Activated CD8-positive, alpha-beta T cell treated with anti-CD3 and anti-CD28 coated beads, Interleukin-2, amount 10 ng/mL, durations not matched to agents 7 days and 5 days (primary cell): ENCODE measurements at places on chromosomes 1 and 21. TPM values are rescaled to one million over a fixed set of nuclear protein-coding genes. Genes with fewer than 3 reads are reported as not detected.
A peak's percentile ranks its signal among the peaks of the same experiment; 100 is the strongest.

Gene RYR2
- not detected for total RNA-seq

Gene FCGR3B
- not detected for total RNA-seq

Gene ACTRT2
- not detected for total RNA-seq

Gene SHISAL2A
- total RNA-seq: 8.6 TPM

Gene KCNN3
- not detected for total RNA-seq

Gene IVL
- total RNA-seq: not detected

Gene MPL
- not detected for total RNA-seq

Gene INAVA
- 0.42 TPM for total RNA-seq

Gene AMY2A
- not detected for total RNA-seq

Gene TSPAN2
- total RNA-seq: 0.31 TPM

Gene ASB17
- not detected for total RNA-seq

GRCh38 chr1:54001591-54001990, 16.4 kb downstream of the LDLRAD1 start:
- no peak overlapping the region for H3K4me3 ChIP-seq
- H3K36me3 ChIP-seq: no peaks in the 10 kb centered on the region
- no peak overlapping the region for H3K27ac ChIP-seq
- H3K27me3 ChIP-seq: peaks cover 3% of the 10 kb centered on the region
- H3K4me1 ChIP-seq: no peaks in the 10 kb centered on the region
- DNase-seq: no peak

GRCh38 chr1:61356995-61357394, 274.6 kb downstream of the NFIA start:
- H3K36me3 ChIP-seq: no peaks in the 10 kb centered on the region
- no peak overlapping the region for H3K27ac ChIP-seq
- no peaks in the 10 kb centered on the region for H3K27me3 ChIP-seq

DNA sequence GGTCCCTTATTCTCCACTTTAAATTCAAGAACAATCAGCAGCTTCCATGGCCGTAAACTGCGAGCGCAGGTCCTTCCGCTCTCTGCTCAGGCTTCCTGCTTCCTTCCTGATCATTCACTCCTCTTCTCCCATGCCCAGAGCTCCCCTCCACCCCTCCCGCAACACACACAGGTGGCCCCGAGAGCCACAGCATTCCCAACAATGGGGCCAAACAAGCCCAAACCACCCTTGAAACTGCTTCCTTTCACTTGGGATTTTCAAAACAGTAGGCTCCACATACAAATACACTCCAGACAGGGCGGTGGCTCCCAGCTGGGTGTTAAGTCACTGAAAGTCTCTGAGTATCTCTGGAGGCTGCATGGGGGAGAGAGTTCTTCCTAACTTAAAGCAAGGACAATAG, 11.4 kb downstream of the FAM89A start:
- DNase-seq: no peak
- no peak overlapping the region for H3K4me3 ChIP-seq
- no peak overlapping the region for H3K27ac ChIP-seq
- H3K36me3 ChIP-seq: no peaks in the 10 kb centered on the region
- H3K4me1 ChIP-seq: peaks cover 17% of the 10 kb centered on the region
- H3K27me3 ChIP-seq: no peaks in the 10 kb centered on the region

- no peaks in the 10 kb centered on the region for H3K36me3 ChIP-seq
- H3K4me1 ChIP-seq: no peaks in the 10 kb centered on the region
- no peak for DNase-seq
- H3K27ac ChIP-seq: no peak overlapping the region
- no peak overlapping the region for H3K4me3 ChIP-seq
- H3K27me3 ChIP-seq: no peaks in the 10 kb centered on the region
Observed at GRCh38 chr1:187876775-187877174, 1048.0 kb downstream of the PLA2G4A start.

DNA sequence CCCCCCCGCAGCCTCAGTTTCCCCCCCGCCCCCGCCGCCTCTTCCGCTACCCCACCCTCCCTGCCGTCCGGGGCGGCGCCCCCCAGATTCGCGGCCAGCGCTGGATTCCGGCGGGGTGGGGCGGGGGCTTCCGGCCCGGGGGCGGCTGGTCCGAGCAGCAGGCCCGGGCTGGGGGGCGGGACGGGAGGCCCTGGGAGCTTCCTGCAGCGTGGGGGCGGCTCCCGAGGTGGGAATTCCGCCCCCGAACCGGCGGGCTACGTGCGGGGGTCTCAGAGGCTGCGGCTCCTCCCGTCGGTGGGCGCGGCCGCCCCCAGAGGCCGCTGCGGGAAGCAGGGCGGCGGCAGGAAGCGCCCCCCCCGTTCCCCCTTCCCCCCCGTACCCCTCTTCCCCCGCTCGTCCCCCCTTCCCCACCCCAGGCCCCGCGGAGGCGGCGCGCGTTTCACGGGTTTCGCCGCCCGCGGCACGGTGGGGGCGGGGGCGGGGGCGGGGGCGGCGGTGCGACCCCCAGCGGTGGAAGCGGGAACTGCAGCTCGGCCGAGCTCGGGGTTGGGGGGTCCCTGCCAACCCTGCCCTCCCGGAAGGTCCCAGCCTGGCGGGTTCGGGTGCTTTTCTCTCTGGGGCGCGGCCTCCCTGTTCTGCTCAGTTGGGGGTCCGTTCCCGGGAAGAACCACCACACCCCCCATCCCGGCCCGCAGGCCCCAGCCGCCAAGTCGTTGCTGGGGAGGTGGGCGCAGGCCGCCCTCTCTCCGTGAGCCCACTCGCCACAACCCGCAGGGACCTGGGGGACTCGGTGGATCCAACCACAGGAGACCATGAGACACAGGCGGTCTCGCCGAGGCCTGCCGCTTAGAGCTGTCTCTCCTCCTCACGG, 76.3 kb downstream of the MORN1 start:
- H3K27ac ChIP-seq: peak overlapping the region; percentile 52
- no peaks in the 10 kb centered on the region for H3K36me3 ChIP-seq
- peak; percentile 63 for DNase-seq
- peak overlapping the region; percentile 53 for H3K4me3 ChIP-seq
- peaks cover 27% of the 10 kb centered on the region for H3K4me1 ChIP-seq

DNA sequence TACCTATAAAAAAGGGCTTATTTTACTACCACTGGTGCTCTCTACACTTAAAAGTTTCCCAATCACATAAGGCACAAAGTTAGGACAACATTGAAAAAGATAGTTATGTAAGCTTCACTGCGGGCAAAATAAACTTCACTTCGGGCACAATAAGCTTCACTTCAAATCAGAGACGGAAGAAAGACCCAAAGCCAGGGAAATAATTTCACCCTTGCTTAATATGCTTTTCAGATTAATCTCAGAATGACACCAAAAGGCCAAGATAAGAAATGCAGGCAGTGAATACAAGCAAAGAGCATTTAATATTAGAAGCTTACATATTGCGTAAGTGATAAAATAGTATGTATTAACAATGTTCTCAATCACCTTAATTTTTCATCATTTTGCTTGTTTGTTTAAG, 444.2 kb downstream of the SETD4 start:
- H3K27ac ChIP-seq: no peak overlapping the region
- peaks cover 8% of the 10 kb centered on the region for H3K27me3 ChIP-seq
- no peak for DNase-seq
- no peak overlapping the region for H3K4me3 ChIP-seq
- H3K36me3 ChIP-seq: no peaks in the 10 kb centered on the region

GRCh38 chr1:179310721-179311120, 17.1 kb downstream of the SOAT1 start:
- DNase-seq: no peak
- no peaks in the 10 kb centered on the region for H3K27me3 ChIP-seq
- H3K27ac ChIP-seq: no peak overlapping the region
- H3K4me1 ChIP-seq: peaks cover 15% of the 10 kb centered on the region
- peaks cover 51% of the 10 kb centered on the region for H3K36me3 ChIP-seq

- H3K36me3 ChIP-seq: no peaks in the 10 kb centered on the region
- H3K4me3 ChIP-seq: no peak overlapping the region
- no peaks in the 10 kb centered on the region for H3K4me1 ChIP-seq
- H3K27ac ChIP-seq: no peak overlapping the region
- peaks cover 2% of the 10 kb centered on the region for H3K27me3 ChIP-seq
Observed at GRCh38 chr1:88009916-88010315, 674.2 kb upstream of the PKN2 start.

- H3K36me3 ChIP-seq: no peaks in the 10 kb centered on the region
- no peak for DNase-seq
- no peak overlapping the region for H3K27ac ChIP-seq
- H3K4me1 ChIP-seq: peaks cover 2% of the 10 kb centered on the region
Observed at GRCh38 chr1:204792354-204792692, 78.3 kb upstream of the NFASC start.

DNA sequence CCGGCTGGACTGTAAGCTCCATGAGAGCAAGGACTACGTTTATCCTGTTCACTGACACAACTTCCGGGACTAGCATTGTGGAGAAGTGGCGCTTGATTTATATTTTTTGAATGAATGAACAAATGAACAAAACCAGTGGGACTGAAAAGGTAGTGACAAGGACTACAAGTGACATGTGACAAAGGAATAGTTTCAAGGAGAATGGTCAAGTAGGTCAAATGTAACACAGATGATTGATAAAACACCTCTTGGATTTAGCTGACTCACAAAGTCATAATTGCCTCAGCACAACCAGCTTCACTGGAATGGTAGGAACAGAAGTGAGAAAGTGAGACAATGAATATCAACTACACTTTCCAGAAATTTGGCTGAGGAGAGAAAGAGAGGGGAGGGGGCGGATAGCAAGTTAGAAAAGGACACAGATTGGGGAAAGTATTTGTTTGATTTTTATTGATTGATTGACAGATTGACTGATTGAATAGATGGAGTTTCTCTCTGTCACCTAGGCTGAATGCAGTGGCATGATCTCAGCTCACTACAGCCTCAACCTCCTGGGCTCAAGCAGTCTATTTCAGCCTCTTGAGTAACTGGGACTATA, 14.2 kb downstream of the MTF1 start:
- peaks cover 34% of the 10 kb centered on the region for H3K36me3 ChIP-seq
- no peak for DNase-seq
- no peaks in the 10 kb centered on the region for H3K27me3 ChIP-seq

- H3K27me3 ChIP-seq: peaks cover 6% of the 10 kb centered on the region
- no peaks in the 10 kb centered on the region for H3K4me1 ChIP-seq
- H3K27ac ChIP-seq: no peak overlapping the region
- no peaks in the 10 kb centered on the region for H3K36me3 ChIP-seq
Observed at GRCh38 chr1:94319319-94320102, 82.1 kb upstream of the ARHGAP29 start.

GRCh38 chr1:175477786-175478185, 265.6 kb downstream of the TNR start:
- peaks cover 18% of the 10 kb centered on the region for H3K27me3 ChIP-seq
- no peak for DNase-seq
- no peaks in the 10 kb centered on the region for H3K36me3 ChIP-seq
- H3K4me1 ChIP-seq: no peaks in the 10 kb centered on the region
- no peak overlapping the region for H3K27ac ChIP-seq

DNA sequence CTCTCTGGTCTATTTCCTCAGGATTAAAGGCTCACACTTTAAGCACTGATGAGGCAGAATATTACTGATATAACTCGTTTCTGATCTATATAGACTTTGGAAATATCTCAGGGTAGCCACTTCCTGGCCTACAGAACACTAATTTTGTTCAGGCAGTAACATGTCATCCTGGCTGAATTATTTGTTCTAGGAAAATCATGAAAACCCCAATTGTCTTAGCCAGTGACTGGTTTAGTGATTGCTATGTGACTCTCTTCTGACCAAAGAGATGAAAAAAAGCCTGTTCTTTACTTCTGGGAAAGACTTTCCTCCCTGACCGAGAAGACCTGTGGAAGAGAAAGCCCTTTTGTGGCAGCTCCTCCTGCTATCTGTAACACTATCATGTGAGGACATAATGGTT, 453.7 kb downstream of the SETD4 start:
- no peaks in the 10 kb centered on the region for H3K4me1 ChIP-seq
- H3K36me3 ChIP-seq: no peaks in the 10 kb centered on the region
- no peak overlapping the region for H3K27ac ChIP-seq
- no peak for DNase-seq
